GM13976 (cell line): ENCODE measurements at places on chromosomes 5 and 9.

GRCh38 chr5:664343-664993 is 28.7 kb downstream of the TPPP start:
- DNase-seq: no peak

GRCh38 chr5:13519131-13519530 is 425.4 kb downstream of the DNAH5 start:
- no peak for DNase-seq

DNA sequence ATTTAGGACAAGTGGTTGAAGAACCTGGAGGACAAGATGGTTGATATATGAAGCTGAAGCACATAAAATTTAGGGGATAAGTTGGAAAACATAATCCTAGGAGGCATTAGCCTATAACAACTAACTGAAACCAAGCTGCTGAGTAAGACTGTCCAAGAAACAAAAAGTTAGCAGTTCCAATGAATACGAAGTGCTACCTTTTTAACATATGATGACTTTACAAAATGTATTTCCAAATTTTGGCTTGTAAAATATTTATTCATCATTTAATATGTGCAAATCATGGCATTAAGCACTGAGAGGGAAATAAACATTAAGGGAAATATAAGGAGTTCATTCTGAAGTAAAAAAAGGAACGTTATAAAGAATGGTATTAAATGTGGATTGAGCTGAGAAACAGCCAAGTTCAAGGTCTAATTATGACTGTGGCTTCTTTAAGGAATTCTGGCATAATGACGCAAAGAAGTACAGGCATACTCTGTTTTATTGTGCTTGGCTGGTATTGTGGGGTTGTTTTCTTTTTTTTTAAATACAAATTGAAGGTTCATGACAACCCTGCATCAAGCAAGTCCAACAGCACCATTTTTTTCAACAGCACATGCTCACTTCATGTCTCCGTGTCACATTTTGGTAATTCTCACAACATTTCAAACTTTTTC is 7.7 kb downstream of the RAPGEF6 start:
- DNase-seq: no peak

GRCh38 chr5:118891252-118891651 is 97.1 kb downstream of the DTWD2 start:
- DNase-seq: no peak

- peak; percentile 45 for DNase-seq
Measured at GRCh38 chr5:140073296-140073695, 30.2 kb upstream of the NRG2 start.

DNA sequence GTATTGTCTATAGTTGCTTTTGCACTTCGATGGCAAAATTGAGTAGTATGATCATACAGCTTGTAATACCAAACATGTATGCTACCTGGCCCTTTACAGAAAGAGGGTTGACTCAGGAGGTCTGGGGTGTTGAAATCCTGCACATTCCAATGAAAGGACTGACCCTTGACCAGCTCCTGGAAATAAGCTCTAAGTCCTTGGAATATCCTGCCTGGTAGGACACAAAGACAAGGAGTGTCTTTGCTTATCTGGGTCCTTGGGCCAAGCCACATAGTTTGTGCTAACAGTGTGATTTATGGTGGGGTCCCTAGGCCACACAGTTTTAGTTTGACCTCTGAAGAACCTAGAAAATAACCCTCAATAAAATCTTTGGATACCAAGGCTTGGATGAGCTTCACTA is 89.3 kb upstream of the FTMT start:
- no peak for DNase-seq

GRCh38 chr5:56640763-56641406 is 174.5 kb upstream of the MAP3K1 start:
- DNase-seq: no peak

GRCh38 chr5:31967461-31967860 is 206.7 kb downstream of the GOLPH3 start:
- DNase-seq: no peak

GRCh38 chr5:989961-990530 is 18.6 kb upstream of the NKD2 start:
- no peak for DNase-seq

GRCh38 chr5:150279330-150280020 is 10.1 kb downstream of the CAMK2A start:
- no peak for DNase-seq

- DNase-seq: no peak
Measured at GRCh38 chr5:126864042-126864688, 87.2 kb downstream of the LMNB1 start.

- no peak for DNase-seq
Measured at GRCh38 chr5:147805030-147805454, 22.5 kb upstream of the JAKMIP2 start.

GRCh38 chr5:1874771-1875220 is 7.9 kb downstream of the IRX4 start:
- DNase-seq: no peak

- no peak for DNase-seq
Measured at GRCh38 chr5:55914971-55915370, 63.8 kb downstream of the IL31RA start.

DNA sequence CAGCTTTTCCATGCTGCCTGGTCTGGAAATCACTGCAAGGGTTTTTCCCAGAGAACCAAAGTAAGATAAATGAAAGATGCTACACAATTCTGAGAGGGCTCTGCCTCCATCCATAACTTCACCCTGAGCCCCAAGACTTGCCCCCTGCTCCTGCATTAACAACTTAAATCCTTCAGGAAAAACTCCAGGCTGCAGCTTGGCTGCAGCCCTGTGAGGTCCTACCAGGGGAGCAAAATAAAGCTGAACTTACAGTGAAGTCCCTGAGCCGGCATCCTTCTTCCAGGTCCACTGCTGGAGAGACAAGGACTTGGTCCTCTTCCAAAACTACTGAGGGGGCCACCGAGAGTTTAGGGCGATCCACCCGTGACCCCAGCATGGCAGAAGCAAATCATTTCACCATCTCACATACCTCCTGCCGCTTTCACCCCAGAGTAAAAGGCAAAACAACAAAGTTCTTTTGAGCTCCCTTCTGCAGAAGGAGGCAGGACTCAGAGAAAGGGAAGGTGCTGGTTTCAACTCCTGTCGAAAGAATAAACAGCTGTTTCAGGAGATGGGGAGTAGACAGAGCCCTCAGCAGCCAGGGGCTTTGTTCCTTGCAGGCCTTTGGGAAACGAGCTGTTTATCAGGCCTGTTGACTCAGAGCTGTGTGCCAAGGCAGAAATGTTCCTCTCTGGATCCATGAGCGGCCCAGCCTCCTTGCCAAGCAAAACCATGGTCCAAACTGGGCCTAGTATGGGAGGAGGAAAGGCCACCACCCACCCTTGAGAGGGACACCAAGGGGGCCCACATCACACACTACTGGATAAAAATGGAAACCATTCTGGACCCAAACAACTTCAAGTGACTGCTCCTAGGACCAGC is 20.6 kb downstream of the GGTA1 start:
- DNase-seq: no peak

DNA sequence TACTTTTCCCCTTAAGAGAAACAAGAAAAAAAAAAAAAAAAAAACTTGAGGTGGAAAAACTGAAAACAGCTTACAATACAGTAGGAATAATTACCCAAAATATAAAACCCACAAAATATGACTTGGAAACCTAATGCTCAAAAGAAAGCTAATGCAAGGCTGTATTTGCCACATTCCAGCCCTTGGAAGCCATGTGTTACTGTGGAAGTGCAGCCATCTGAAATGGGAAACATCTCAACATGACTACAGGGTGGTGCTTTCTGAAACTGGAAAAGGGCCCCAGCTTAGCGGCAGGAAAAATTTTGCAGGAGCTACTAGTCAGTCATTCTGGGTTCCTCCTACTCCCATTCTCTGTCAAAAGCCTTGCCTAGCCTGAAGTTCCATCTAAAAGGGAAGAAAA is 20.4 kb downstream of the CDK5RAP2 start:
- no peak for DNase-seq

DNA sequence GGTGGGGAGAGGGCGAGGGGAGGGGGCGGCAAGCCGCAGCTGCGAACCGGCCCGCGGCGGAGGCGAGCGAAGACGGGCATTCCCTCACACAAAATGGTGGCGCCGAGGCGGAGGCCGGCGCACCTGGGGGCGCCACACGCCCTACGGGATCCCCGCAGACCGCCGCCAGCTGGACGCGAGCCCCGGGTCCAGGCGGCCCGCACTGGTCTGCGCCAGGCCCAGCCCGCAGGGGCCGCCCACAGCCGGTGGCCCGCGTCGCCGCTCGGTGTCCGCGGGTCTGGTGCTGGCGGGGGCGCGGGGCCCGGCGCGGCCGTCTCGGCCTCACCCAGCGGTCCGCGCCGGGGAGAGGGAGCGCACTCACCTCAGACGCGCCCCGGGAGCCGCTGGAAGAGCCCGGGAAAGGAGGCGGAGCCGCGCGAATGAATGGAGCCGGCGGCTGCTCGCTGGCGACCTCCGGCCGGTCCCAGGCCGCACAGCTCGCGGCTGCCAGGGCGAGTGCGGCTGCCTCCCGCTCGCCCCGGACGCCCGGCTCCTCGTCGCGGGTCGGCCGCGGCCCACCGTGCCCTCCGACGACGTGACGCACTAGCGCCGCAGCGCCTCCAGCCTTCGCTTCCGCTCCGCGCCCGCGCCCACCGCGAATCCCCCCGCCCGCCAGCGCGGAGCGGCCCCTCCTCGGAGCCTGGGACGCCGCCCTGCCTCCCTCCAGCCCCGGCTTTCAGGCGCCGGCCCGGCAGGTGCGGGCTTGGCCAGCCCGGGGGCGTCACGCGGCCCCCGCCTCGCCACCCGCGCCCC is at the start of gene FAM169A:
TSS of gene FAM169A (minus strand) at position 584 of the 792 bp plus-strand sequence. CDS start 24,711 bp downstream, outside the sequence.
- peak; percentile 66 for DNase-seq

DNA sequence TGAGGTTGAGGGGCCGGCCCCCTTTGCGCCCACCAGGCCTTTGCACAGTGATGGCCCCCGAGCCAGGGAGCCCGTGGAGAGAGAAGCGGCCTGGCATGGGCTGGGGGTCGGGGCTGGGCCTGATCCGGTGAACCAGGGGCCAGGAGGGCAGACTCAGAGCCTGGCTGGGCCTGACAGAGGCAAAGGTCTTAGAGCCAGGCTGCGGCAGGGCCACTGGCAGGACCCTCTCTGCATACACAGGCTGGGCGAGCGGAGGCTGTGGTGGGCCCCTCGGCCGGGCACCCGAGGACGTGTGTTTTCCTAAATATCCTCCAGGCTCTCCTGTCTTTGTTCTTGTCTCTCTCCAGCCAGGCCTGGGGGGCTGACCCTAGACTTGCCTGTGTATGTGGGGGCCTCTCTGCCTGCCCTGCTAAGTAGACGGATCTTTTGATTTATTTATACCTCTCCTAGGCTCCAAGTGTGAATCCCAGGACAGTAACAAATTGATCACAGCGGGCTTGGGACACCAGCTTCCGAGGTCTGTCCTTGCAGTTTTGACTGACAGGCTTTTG is 933 bp downstream of the NEK6 start:
- DNase-seq: no peak

- DNase-seq: no peak
Measured at GRCh38 chr5:2537378-2538145, 213.9 kb downstream of the IRX2 start.

- DNase-seq: no peak
Measured at GRCh38 chr9:133340256-133340655, 4.3 kb upstream of the SURF6 start.

- no peak for DNase-seq
Measured at GRCh38 chr9:122076117-122076516, 17.0 kb downstream of the TTLL11 start.

GRCh38 chr5:124332273-124332672 is 414.2 kb downstream of the ZNF608 start:
- DNase-seq: no peak

DNA sequence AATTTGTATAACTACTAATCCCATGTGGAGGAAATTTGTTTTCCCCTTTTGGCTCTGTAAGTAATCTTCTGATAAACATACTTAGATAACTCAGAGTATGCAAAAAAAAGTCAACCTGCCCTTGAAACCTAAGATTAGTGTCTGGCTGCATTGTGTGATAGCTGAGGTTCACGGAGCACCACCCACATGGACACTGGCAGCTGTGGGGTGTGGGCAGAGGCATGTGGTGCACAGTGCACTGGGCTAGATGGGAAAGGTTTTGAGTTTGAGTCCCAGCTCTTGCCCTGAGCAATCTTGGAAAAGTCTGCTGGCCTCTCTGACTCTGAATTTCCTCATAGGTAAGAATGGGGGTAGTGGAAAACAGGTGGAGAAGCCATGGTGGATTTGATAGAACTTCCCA is 75.1 kb downstream of the PLCXD3 start:
- no peak for DNase-seq

DNA sequence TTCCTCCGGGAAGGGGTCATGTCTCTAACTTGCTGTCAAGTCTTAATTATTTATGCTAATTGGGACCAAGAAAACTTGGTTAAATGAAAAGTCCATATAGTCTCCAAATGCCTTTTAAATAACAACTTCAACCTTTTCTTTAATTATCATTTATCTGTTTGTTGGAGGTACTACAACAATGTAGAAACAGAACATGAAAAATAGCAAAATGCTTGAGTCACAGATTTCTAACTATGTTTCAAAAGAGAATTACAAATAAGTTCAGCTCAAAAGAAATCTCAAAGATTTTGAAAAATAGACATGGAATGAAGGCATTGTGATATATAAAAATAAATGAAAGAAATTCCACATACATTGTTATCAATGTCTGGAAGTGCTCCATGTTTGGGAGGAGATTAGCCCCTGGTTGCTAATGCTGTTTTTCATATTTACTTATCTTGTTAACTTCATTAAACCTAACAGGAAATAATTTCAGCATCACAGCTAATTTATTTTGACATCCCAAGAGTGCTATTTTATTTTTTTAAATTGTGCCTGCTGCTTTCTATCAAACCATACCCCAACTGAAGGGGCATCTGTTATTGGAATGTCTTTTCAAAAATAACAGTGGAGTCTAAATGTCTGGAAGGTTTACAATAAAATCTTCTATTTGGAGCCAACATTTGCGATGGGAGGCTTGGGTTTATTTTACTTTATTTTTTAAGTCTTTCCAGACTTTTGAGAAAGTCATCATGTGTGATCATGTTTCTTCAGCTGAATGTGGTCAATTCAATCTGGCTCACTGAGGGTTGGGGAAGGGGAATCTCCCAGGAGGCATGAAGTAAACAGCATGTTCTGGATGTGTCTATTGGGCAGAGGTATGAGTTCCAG is 53.1 kb upstream of the ANKRD55 start:
- DNase-seq: no peak

DNA sequence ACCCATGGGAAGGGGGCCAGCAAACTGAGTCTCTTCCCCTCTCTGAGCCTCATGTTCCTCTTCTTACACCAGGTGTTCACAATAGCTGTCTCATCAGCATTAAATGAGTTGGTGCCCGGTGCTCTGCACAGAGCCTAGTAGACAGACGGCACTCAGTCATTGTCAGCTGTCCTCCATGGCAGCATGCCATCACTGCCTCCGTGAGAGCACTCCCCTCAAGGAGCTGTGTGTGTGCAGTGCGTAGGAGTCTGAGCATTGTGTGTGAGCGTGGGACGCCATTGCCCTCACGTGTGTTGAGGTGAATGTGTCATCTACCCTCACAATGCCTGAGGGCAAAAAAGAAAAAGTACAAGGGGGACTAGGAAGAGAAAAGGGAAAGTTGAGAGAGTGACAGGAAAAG is 536.5 kb downstream of the CDK5RAP2 start:
- no peak for DNase-seq

- DNase-seq: no peak
Measured at GRCh38 chr5:125348936-125349831, 602.7 kb upstream of the ZNF608 start.
